ENCODE measurements at places on chromosomes 7 and 10.

DNA sequence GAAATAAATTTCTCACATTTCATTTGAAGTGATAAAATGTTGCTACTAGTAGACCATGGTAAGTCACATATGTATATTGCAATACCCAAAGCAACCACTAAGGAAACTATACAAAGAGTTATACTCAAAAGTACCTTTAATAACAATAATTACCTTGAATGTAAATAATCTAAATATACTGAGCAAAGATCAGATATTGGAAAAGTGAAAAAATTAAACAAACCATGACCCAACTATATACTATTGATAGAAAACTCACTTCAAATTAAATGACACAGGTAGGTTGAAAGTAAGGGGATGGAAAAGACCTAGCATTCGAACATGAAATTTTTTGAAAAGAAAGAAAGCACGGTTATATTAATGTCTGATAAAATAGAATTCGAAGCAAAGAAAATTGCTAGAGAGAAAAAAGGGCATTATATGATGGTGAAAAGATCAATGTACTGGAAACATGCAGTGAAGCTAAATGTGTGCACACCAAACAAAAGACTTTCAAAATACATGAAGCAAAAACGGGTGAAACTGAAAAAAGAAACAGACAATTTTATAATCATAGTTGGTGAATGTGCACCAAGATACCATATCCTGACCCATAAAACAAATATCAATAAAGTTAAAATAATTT is 29.1 kb downstream of the TFPI2 start:
- no peak for DNase-seq

DNA sequence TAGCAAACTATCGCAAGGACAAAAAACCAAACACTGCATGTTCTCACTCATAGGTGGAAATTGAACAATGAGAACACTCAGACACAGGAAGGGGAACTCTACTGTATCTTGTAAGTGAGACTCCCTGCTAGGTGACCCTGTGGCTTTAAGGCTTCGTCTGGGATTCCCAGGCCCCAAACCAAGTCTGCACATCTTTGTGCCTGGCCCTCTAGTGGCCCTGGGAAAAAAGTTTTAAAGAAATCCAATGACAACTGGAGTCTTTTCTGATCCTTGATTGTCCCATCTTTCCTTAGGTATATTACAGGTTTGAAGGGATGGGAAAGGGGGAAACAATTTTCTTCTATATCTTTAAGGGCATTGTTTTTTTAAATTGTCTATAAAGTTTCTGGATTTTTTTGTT is 10.6 kb upstream of the LIPM start:
- no peak for DNase-seq

- DNase-seq, result no peak
Measured at GRCh38 chr7:24965831-24966708, 13.9 kb downstream of the OSBPL3 start.

DNA sequence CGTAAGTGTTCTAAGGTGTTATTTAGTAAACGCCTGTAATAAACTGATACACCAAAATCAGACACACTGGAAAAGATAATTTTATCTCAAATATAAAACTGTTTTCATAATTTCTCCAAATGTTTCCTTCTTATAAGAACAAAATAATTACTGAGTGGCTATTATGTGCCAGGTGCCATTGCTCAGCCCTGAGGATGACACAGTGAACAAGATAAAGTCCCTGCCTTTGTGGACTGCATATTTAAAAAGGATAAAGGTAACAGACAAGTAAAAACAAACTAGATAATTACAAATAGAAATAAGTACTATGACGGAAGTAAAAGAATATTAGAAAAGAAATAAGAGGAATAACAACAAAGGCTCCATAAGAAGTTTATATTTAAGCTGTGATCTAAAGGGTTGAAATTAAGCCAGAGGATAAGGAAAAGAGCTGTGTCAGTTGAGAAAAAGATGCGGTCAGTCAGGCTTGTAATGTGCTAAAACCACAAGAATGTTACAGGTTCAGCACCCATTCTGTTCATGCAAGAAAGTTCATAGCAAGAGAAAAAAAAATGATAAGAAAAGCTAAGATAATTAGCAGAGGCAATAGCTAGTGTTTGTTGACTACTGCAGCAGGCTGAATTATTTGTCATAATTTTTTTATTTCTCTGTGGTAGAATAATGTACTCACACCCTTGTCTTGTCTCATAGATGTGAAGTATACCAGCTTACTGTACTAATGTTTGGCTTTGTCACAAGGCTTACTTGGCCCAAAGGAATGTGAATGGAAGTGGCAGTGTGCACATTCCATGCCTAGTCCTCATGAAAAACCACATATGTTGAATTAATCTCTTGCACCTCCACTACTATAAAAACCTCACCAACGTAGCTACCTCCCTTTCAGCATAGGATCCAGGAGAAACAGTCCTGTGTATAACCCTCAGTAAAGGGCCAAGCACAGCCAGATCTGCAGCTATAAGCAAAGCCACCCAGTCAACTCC is 75.1 kb downstream of the CRPPA start:
- DNase-seq, result no peak

DNA sequence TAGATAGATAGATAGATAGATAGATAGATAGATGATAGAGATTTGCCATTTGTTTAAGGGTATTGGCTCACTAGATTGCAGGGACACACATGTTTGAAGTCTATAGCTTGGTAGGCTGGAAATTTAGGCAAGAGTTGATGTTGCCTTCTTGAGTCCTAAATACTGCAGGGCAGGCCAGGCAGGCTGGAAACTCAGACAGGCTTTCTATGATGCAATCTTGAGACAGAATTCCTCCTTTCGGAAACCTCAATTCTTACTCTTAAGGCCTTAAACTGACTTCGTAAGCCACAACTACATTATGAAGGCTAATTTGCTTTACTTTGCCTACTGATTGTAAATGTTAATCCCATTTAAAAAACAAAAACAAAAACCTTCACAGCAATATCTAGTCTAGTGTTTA is 322.9 kb upstream of the AKR1E2 start:
- DNase-seq, result no peak

DNA sequence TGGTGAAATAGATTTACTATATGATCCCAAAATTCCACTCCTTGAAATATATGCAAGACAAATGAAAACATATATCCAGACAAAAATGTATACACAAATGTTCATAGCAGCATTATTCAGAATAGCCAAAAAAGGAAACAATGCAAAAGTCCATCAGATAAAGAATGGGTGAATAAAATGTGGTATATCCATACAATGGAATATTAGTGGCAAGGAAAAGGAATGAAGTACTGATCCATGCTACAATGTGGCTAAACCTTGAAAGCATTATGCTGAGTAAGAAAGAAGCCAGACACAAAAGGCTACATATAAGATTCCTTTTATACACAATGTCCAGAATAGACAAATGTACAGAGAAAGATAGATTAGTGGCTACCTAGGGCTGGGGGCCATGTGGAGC is 225.5 kb downstream of the PLXNA4 start:
- DNase-seq, result no peak

GRCh38 chr7:131537571-131537978 is 18.9 kb downstream of the PODXL start:
- DNase-seq, result no peak

- no peak for DNase-seq
Measured at GRCh38 chr10:70344144-70344543, 38.3 kb downstream of the LRRC20 start.

- DNase-seq, result no peak
Measured at GRCh38 chr7:102898532-102898859, 14.3 kb upstream of the LRRC17 start.

DNA sequence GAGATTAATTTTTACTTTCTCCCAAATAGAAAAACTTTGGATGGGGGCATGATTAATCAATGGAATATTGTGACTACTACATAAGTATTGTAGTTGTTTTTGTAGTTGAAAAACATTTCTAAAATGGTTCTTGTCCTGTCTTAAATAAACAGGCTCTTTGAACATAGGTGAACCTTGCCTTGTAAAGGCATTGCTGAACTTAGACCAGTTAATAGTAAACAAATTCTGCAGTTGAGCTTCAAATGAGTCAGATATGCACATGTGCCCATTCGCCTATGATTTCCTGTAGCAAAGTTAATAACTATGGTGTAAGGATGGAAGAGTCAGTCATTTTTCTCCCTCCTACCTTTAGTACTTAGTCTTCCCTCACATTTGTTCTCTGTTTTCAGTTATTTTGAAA is 22.6 kb downstream of the CUTC start:
- DNase-seq, result no peak

- DNase-seq, result peak; percentile 91
Measured at GRCh38 chr7:23105644-23106056, at the start of gene KLHL7. Gene KLHL7, plus strand, starts transcription at chr7:23105785. Its CDS starts 242 bp downstream, at chr7:23106027.

- no peak for DNase-seq
Measured at GRCh38 chr10:114392112-114392835, 12.0 kb downstream of the AFAP1L2 start.

GRCh38 chr7:135169964-135170273 is 588 bp downstream of the CYREN start:
- no peak for DNase-seq

DNA sequence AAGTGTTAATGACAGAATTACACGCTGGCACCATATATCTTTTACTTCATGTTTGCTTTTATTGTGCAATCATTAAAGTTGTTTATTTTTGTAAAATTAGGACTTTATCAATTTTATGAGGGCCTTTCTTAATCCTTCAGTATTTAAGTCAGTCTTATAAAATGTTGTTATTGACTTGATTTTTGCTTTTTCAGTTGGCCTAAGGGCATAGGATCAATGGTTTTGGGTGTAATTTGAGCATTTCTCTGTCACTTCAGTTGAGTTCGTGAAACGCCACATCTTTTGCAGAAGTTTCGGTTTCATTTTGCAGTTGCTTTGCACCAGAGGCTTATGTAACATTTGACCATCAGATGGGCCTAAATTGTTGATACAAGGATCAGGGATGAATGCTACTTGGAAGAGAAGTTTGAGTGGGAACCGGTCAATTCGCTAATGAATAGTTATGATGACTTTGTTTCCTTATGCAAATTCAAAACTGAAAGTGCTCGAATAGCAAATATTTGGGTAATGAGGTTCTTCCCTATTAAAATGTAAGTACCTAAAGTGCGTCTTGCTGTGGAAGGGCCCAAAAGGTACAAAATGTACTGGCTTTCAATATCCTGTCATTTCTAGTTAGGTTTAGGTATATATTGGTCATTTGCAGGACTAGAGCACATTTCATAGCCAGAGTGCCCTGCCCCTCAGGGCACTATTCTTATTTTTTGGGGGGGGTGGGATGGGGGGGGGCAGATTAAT is 340.9 kb downstream of the LRMDA start:
- no peak for DNase-seq

DNA sequence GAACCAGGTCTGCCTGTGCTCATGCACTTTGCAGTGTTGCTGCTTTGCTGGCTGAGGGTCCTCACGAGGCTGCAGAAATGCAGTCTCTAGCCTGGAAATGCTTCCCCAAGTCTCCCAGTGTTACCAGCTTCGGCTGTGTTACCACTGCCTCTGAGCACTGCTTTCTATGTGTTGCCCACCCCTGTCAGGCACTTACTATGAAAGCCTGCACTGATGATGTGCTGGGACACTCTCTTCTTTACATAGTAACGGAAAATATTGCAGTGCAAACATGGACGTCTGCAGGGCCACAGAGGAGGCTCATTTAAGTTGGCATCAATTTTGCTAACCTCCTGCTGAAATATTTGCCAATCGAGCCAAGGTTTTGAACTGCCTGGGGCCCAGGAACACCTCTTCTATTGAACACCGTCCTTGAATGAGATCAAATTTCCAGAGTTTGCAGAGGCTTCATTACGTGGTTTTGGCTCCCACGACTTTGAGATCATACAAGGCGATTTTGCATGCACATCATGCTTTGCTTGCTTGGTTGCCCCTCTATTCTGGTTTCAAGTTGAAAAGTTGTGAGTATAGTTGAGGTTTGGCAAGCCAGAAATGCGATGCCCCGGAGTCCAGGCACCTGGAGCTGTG is 404.7 kb upstream of the PODXL start:
- DNase-seq, result no peak

GRCh38 chr10:114552050-114552449 is 106.0 kb downstream of the ABLIM1 start:
- no peak for DNase-seq
